Stimulated activated naive CD8-positive, alpha-beta T cell treated with anti-CD3 and anti-CD28 coated beads, Interleukin-15, amount 100 ng/mL, for 72 hours (primary cell): ENCODE measurements at places on chromosomes 4 and X.

DNA sequence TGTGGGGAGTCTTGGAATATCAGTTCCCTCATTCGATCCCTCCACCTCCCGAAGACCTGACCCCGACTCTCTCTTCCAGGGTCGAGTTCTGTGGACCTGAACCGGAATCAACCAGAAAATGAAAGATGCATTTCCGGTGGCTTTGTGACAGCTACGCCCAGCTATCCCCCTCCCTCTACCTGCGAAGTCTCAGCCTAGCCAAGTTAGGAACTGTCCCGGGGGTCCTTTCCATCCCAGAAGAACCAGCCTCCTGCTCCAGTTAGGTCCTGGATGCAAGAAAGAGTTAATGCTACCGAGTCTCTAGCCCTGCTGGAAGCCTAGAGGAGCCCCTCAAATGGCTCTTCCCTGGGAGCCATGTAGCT lies 13.4 kb upstream of the ETDC start:
- DNase-seq: no peak

DNA sequence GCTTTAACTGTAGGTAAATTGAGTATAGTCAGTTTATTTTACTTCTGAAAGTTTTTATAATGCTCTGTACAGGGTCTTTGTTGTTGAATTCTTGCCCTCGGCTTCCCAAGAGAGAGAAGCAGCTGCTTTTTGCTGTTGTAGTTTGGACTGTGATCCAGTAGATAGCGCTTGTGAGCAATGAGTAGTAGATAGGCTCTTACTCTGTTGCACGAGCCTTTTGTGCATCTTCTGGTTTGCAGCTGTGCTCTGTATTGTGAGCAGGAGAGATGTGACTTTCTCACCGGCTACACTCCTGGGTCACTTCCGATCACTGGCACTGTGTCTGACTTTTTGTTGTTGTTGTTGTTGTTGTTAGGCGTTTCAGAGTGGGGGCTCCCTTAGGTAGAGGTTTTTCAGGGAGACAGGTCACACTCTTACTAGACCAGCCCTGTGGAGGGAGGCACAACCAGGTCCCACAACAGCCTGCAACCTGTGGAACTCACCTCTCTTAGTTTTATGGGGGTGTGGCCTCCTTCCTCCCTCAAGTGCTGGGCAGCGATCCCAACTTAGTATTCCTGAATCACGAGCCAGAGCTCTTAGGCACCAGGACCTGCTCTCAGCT lies 822.1 kb upstream of the GALNTL6 start:
- no peak for DNase-seq

GRCh38 chrX:8364369-8365141 lies 100.1 kb upstream of the VCX3B start:
- DNase-seq: no peak

DNA sequence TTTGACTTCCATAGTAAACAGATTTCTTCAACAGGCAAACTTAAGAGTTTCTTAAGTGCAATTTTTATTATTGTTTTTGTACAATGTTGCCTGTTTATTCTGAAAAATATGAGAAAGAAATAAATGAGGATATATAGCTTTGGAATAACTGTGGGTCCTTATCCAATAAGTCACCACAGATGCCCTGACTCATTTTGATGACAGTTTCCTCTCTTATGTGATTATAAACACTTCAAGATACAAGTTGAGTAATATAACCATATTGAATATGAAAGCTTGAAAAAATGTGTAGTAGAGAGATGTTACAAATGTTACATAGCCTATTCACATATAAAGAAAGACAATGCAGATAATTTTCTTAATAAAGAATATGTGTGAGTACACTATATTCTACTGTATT lies 931.6 kb downstream of the RAPGEF2 start:
- DNase-seq: no peak

DNA sequence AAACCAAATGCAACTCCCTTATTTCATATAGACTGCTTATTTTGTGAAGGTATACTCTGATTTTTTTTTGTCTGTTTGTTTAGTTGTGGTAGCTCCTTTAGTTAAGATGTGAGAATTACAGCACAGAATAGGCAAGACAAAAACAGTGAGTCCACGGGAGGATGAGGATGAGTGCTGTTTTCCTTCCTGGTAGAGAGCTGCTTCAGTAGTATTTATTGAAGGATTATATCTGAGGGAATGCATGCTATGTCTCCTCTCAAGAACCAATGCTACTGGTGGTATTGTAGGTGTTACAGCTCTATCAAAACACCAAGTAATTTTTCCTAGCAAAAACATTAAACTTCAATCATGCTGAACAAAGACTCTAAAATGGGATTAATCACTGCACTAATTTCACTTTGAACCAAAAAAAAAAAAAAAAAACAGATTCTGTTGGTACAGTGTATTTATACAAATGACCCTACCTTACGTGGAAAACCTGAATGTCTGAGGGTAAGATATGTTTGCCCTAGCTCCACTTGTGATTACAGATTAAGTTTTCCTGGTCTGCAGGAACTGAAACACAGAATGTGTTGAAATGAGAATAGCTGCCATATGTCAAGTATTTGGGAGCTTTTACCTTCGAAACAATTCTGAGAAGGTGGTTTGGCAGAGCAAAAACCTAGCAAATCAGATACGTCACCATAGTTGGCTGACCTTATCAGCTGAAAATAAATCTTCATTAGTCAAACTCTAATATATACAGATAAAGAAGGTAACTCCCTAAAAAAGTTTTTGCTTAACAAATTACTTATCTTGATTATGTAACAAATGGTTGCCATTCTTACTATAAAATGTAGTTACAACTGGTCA lies 40.3 kb downstream of the PPP3CA start:
- no peak for DNase-seq

DNA sequence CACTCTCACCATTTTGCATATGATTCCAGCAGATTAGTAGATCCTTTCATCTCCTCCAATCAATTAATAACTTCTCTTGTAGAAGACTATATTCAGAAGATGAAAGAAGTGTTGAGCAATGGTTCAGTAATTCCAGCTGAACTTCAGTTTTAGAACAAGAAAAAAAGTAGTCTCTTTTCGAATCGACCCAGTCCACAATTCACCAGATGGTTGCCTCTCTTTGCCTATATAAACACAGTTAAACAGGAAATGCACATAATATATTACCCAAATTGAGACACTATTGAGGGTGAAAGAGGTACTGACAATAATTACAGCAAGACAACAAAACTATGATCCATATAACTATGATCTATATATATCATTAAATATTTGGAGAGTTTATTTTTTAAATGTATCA lies 16.8 kb upstream of the FAM241A start:
- DNase-seq: no peak

DNA sequence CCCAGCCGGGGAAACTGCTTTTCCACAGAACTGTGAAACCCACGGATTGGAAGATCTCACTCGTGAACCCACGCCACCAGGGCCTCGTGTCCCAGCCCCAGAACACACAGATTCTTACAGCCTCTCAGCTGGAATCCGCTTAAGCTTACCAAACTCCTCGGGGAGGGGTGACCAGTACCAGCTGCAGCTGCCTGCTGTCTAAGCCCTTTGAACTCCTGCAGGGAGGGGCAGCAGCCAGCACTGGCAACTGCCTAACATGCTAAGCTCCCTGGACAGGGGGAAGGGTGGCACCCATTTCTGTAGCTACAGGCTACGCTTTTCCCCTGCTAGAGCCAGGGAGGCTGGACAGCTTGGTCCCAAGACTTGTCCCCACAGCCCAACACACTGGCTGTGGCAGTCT lies 38.4 kb downstream of the TBL1X start:
- no peak for DNase-seq

DNA sequence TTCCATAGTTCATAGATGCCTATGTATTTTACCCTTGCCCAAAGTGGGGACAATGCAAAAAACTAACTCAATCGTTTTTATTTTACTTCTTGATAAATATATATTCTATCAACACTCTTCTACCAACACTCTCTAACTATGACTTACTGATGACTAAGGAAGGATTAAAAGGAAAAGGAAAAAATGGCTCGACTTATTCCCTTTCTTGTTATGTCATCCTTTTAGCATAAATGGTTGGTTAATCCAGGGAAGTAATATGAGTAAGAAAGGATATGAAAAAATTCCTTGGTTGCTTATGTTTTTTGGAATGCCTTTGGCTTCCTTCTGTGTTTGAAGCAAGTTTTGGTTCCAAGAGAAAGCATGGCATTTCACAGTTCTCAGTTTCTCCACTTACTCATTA lies 1087.1 kb downstream of the C4orf33 start:
- DNase-seq: no peak

GRCh38 chrX:19193565-19193964 lies 71.3 kb upstream of the ADGRG2 start:
- DNase-seq: no peak

GRCh38 chrX:150889131-150889530 lies 9.3 kb downstream of the CD99L2 start:
- DNase-seq: no peak

GRCh38 chr4:77194366-77194765 lies 37.4 kb downstream of the CCNG2 start:
- DNase-seq: no peak

GRCh38 chr4:38678078-38678477 lies 14.1 kb downstream of the KLF3 start:
- no peak for DNase-seq

- DNase-seq: no peak
Observed at GRCh38 chrX:21993265-21993664, 38.9 kb upstream of the PHEX start.

- DNase-seq: no peak
Observed at GRCh38 chr4:140697709-140698560, 58.2 kb downstream of the TBC1D9 start.

GRCh38 chrX:48983081-48983480 lies 11.4 kb upstream of the KCND1 start:
- no peak for DNase-seq

DNA sequence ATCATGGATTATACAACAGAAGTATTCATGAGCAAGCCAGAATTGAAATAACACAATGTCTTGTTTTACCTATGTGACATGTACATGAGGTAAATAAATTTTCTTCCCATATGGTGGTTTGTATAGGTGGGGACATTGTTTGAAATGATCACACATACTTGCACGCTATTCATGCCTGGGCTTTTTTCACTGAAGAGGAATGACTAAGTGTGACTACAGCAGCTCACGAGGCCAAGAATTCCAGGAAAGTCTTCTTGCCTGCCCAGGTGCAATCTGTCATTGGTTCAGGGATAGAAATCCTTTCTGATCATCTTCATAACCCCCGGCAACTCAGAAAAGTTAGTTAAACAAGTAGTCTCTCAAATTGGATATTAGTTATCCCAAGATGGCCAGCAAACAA lies 36.3 kb upstream of the AREG start:
- no peak for DNase-seq

GRCh38 chr4:175823015-175823742 lies 11.1 kb upstream of the GPM6A start:
- DNase-seq: no peak

GRCh38 chr4:24235618-24236017 lies 345.8 kb upstream of the PPARGC1A start:
- no peak for DNase-seq

GRCh38 chr4:68718447-68719074 lies 48.1 kb upstream of the UGT2B15 start:
- DNase-seq: no peak

DNA sequence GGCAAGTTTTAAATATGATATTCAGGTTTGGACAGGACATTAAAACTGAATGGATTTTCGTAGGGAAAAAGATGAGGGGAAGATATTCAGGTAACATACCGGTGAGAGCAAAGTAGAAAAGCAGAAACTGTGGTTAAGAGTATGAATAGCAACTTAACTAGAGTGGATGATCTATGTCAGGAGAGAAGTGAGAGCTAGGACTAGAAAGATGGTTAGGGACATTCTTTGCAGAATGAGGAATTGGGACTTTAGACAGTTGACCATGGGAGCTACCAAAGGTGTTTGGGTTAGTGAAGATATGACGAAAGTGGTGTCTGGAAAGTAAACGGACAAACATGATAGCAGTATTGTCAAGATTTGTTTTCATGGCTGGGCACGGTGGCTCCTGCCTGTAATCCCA lies 45.2 kb downstream of the ANXA5 start:
- DNase-seq: no peak

GRCh38 chr4:23455456-23456158 lies 434.2 kb downstream of the PPARGC1A start:
- no peak for DNase-seq
